ENCODE measurements at places on chromosomes 2 and 18.

GRCh38 chr2:892401-892800 is 58.2 kb upstream of the SNTG2 start:
- no peak for DNase-seq

DNA sequence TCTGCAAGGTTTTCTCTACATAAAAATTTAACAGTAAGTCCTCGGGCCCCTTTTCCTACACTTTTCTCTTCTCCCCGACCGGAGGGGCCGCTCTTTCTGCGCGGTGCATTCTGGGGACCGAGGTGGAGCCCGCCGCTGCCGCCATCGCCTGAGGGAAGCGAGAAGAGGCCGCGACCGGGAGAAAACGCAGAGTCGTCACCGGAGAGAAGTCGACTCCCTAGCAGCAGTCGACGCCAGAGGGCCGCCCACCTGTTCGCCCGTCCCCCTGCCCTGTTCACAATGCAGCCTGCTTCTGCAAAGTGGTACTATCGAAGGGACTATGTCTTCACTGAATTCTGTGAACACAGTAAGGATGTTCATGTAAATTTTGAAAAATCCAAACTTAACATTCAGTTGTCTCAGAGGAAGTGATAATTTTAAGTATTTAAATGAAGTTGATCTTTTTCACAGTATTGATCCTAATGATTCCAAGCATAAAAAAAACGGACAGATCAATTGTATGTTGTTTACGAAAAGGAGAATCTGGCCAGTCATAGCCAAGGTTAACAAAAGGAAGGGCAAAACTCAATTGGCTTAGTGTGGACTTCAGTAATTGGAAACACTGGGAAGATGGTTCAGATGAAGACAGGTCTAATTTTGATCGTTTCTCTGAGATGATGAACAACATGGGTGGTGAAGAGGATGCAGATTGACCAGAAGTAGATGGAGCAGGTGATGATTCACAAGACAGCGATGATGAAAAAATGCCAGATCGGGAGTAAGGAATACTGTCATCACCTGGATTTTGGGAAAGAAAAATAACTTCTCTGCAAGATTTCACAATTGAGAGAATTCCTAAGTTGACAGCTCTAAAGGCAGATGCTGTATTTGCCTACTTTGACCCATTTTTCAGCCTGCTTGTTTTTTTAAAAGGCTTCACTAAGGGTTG is 55.8 kb downstream of the ASXL2 start:
- DNase-seq = peak; percentile 50

- DNase-seq = no peak
Measured at GRCh38 chr2:138267161-138267901, 234.2 kb upstream of the SPOPL start.

GRCh38 chr2:11862049-11862448 is 115.6 kb downstream of the LPIN1 start:
- DNase-seq = no peak

DNA sequence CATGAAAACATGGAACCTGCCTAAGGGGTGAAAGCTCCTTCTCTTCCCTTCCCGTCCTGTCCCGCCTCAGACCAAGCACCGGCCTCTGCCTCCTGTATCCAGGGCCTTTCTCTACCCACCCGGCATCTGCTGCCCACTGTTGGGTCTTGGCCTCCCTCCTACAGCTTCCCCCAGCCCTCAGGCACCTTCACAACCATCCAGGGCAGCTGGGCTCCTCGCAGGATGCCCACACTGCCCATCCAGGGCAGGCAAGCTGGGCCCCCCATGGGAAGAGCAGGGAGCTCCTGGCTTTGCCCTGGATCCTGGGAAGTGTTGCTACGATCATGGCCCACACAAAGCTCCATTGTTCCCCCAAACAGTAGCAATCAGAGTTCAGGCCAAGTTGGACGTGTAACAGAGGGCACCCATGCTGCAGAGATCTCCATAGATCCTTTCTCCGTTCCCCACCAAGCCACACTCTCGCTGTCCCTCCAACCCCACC is 206.6 kb downstream of the NDUFA10 start:
- DNase-seq = no peak

All from naive B cell (primary cell).